Ammon's horn (tissue), 1 donor: ENCODE measurements at places on chromosomes 1 and 21.

DNA sequence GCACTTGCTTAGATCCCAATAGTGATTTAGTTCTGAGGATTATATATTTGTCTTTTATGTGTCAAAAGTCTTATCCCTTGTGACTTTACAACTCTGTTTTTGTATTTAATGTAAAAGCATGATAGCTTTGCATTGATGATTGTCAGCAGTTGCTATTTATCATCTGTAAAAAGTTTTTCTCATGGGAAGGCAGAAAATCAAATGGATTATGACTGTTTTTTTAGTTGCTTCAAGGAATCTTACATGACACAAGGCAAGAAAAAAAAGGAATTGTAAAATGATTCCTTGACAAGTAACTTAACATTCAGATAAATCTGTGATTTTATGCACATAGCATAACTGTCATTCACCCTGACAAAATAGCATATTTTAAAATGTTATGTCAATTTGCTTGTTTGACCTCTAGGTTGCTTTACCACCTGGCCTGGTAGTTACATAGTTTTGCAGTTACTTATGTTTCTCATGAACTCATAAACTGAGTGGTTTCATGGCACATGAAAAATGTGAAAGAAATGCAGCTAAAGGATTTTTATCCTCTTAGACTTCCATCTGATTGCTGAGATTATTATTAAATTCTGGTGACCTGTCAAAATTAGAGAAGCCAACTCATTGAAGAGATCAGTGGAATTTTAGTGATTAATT is 622.6 kb downstream of the ADGRL2 start:
- DNase-seq: no peak

DNA sequence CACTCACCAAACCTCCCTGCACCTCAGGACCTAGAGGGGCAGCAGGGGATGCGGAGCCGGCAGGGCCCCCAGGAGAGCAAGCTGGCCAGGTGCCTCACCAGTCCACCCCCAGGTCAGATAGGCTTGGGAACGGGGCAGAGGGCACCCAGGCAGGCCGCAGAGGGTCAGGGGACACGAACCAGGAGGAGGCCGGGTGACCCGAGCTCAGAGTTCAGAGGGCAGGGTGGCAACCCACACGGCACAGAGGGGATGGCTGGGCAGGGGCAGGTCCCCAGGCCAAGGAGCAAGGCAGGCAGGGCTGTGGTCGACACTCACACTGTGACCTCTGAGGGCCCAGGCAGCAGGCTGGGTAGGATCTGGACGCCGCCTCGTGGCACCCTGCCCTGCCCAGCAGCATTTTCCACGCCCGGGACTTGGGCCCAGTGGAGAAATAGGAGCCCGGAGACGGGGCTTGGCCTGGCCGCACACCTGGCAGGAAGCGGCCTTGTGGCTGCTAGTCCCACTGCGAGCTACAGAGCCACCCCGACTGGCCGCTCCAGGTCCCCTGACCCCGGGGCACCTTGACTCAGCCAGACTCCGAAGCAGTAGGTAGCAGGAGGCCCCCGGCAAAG is 5.3 kb downstream of the DVL1 start:
- no peak for DNase-seq

- peak; percentile 71 for DNase-seq
These were observed 6.2 kb downstream of the S100A7A start for GRCh38 chr1:153422450-153423068.

GRCh38 chr1:21568809-21569385 is 59.7 kb downstream of the ALPL start:
- no peak for DNase-seq

DNA sequence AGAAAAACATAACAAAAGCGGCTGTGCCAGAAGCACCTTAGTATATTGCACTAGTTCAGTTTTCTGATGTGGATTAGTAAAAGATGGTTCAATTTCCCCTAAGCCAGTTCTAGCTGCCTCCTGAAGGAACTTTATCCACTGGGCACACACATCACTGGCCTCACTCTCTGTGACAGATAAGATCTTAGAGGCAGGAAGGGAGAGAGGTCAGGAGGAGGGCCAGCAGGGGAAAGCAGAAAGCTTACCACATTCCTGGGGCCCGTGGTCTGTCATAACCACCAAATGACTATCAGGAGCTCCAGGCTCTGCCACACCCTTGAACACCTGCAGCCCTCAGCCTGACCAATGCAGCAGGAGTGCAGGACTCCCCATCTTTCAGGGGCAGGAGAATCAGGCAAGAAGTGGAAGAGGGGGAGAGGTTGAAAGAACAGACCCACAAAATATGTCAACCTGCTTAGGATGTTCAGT is 37.8 kb downstream of the LRRC71 start:
- no peak for DNase-seq
